ENCODE measurements at places on chromosomes 5 and 9.

DNA sequence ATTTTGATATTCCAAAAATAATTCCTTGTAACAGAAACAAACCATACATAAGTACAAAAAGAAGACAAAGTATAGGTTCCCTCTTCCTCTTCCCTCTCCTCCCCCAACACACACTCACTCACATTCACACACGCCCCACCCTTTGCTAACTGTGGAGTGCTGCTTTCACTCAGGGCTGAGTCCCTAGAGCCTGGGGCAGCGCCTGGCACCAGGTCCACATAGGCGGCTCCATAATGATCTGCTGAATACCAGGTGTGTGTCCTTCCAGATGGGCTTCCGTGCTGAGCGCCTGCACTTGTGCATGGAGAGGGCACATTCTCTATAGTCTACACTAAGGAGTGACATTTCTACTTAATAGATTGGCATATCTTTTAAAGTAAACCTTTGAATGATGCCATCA lies 3.7 kb downstream of the SEMA4D start:
- DNase-seq, result no peak

GRCh38 chr5:122073018-122073417 lies 5.0 kb downstream of the LOX start:
- no peak for DNase-seq

- no peak for DNase-seq
Observed at GRCh38 chr5:71522151-71522550, 65.0 kb upstream of the MCCC2 start.

GRCh38 chr9:27184556-27185351 lies 75.7 kb downstream of the TEK start:
- no peak for DNase-seq

- DNase-seq, result no peak
Observed at GRCh38 chr9:12604164-12604821, 88.9 kb upstream of the TYRP1 start.

DNA sequence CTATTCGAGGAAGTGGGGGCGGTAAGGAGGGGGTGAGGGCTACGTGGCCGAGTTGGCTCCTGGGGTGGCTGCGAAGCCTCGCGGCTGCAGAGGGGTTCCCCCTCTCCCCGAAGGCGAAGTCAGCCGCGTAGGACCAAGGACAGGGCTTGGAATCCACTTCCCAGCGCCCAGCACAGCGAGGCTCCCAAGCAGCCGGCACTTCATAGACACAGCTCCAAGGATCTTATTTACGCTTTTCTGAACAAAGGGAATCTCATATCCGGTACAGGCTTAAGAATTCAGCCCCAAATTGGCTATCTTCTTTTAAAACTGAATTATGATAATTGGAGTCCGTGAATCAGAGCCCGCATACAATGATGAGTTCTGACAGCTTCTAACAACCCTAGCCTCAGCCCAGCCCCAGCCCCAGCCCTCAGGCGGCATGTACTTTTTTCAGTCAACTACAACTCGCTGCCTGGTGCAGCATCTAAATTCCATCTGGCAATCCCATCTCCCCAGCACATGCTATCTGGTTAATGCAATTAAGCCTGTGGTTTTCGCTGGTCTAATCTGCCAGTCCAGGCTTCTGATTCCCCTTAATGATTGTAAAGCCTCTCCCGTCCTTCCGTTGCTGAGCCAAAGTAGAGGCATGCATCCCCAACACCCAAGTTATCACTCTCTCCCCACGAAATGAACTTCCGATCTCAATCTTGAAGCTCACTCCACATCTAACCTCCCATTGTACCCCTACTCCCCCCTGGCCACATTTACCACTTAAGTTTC lies 1.0 kb downstream of the ELAVL2 start:
- DNase-seq, result no peak

All from stimulated activated CD4-positive, alpha-beta T cell treated with anti-CD3 and anti-CD28 coated beads, Interleukin-4, amount 100 ng/mL, for 48 hours (primary cell).